ENCODE measurements at places on chromosomes 6 and 20. TPM values are rescaled to one million over a fixed set of nuclear protein-coding genes. Genes with fewer than 3 reads are reported as not detected.

Gene RAET1L
- 8.3 TPM for total RNA-seq

Gene CNR1
- 6.1 TPM for total RNA-seq

Gene DPPA5
- total RNA-seq: not detected

- H3K27me3 ChIP-seq: no peaks in the 10 kb centered on the region
- no peak overlapping the region for H3K4me3 ChIP-seq
- H3K36me3 ChIP-seq: no peaks in the 10 kb centered on the region
- no peaks in the 10 kb centered on the region for H3K4me1 ChIP-seq
- DNase-seq: peak; percentile 40
Measured at GRCh38 chr20:2006452-2007361, 12.8 kb upstream of the PDYN start.

Measured in vagina (tissue), 2 donors.